ENCODE measurements at places on chromosomes 2 and 18. TPM values are rescaled to one million over a fixed set of nuclear protein-coding genes. Genes with fewer than 3 reads are reported as not detected.

Gene ANO7
- total RNA-seq = 6.9 TPM

Gene HAT1
- total RNA-seq = 74.7 TPM

Gene TMEM200C
- total RNA-seq = 0.10 TPM

Gene LIMS3
- total RNA-seq = 2.6 TPM

Gene MTIF2
- total RNA-seq = 34.1 TPM

Gene TRAPPC8
- total RNA-seq = 35.3 TPM

DNA sequence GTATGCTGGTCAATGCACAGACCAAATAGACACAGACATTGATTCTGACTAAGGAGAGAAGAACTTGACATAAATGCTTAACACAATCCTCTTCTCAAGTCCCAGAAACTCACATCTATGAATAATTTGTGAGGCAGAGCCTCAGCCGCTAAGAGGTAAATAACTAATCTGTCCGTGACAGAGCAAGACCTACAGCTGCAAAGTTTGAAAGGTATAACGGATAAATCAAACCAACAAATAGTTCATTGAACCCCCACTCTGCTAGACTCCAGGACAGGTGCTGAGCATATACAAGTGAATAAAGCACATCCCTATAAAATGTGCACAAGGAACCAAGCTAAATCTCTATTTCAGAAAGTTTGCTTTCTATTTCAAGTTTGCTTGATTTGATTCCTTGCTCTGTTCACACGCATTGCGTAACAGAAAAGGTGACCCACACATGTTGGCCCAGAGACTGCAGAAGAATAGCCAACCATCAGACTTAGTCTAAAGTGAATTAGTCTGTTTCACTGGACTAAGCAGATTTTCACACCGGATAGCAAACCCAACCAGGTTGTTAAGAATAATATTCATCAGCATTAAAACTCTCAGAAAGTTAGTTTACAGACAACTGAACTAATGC lies 51.7 kb downstream of the NCKAP5 start:
- no peak for DNase-seq

GRCh38 chr2:228700638-228701037 lies 519.2 kb upstream of the SPHKAP start:
- no peak for DNase-seq

- no peak for DNase-seq
Observed at GRCh38 chr18:54127759-54128378, 96.6 kb downstream of the MBD2 start.

GRCh38 chr2:217434180-217434975 lies 568.4 kb downstream of the TNS1 start:
- DNase-seq = no peak

- DNase-seq = no peak
Observed at GRCh38 chr2:55875434-55876135, 48.0 kb downstream of the EFEMP1 start.

DNA sequence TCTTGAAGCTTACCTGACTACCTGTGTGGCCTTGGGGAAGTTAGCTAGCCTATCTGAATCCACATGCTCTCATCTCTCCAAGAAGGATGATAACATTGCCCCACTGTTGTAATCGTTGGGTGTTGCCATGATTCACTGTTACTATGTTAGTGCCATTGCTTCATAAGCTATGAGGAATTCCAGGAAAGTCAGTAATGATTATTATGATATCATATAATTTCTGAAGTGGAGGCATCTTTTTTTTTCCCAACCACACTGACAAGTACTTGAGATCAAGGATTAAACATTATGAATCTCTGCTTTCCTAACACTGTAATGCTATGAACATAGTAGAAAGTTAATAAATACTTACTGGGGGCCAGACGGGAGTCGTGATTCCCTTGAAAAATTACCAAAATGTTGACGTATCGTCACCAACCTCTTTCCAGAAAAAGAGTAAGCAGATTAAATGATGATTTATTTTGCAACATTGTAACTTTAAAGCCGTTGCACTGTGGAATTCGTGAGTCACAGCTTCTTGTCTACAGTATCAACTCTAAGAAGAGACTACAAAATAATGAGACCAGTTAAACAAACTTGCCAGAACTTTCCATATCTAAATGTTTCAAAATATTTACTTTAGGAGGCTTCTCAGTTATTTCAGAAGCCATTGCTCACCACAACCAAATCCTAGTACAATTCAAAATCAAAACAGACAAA lies 459.9 kb downstream of the PIK3C3 start:
- no peak for DNase-seq

DNA sequence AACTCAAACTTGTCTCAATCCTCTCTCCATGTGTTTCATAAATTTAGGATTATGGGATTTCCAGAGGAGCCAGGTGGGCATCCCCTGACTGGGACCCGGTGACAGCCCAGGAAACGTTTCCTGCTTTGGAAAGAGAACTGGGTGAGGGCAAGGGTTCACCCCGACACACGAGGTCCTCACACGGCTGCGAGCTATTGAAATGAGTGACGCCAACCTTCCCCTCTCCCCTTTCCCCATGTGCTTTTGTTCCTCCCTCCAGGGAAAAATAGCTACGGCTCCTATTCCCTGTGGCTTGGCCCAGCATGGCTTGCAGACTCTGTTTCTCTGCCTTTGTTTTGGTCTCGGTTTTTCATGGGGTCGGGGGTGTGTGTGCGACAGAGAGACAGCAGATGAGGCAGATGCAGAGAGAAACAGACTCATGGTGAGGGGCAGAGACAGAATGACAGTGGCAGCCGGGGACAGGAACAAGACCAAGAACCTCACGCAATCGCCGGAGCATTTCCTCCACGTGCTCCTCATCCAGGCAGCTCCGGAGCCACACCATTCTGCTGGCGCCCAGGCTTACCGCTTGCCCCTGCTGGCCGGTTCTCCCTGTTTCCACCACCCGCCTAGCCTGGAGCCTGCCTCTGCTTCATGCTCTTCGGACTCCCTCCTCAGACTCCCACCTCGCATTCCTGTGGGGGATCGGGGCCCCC lies 238.5 kb downstream of the DYSF start:
- no peak for DNase-seq

- no peak for DNase-seq
Observed at GRCh38 chr2:23776021-23776420, 150.9 kb downstream of the ATAD2B start.

DNA sequence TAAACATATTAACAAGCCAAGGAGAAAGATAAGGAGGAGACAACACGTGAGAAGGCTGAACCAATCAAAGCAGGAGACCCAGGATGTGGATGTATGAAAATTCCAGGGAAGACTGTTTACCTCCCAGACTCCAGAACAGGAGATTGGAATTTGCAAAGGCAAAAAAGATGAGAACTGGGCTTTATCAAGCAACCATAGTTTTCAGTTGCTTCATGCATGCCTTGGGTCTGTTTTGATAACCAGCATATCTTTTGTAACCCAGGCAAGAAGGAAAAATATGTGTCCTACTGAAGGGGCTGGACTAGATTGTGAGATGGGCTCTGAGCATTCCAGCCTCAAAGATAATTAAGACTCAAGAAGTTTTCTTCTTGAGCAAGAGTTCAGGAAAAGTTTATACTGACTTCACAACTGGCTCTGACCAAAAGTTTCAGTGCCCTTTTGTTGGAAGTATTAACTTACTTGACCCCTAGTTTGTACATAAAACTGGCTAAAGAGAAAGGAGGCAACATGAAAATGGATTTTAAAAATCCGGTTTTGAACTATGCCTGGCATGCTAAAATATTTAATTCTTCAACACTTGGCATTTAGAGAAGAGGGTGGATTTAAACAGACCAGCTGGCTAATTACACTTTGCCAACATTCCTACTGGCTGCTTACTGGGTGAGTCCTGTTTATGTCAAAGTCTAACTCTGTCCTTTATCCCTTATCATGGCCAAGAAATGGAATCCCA lies 79.3 kb upstream of the CD28 start:
- no peak for DNase-seq

DNA sequence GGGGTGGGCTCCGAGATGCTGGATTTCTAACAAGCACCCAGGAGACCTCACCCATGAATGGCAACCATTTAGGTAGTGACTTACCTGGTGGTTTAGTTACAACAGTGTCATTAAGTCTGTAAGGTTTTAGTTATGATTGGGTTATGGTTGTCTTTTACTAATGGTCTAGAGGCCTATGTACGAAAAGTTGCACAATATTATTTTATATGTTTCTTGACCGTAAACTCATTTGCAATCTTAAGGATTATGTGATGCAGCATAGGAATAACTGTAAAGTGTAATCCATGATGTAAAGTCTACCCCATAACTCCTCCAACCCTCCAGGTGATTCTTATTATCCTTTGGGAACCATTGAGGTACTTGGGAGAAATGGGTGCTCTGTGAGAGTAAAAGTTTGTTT lies 155.4 kb upstream of the ZEB2 start:
- no peak for DNase-seq

GRCh38 chr2:54149638-54150441 lies 34.4 kb downstream of the ACYP2 start:
- DNase-seq = no peak

GRCh38 chr2:27954771-27955383 lies 64.3 kb downstream of the BABAM2 start:
- DNase-seq = peak; percentile 97

DNA sequence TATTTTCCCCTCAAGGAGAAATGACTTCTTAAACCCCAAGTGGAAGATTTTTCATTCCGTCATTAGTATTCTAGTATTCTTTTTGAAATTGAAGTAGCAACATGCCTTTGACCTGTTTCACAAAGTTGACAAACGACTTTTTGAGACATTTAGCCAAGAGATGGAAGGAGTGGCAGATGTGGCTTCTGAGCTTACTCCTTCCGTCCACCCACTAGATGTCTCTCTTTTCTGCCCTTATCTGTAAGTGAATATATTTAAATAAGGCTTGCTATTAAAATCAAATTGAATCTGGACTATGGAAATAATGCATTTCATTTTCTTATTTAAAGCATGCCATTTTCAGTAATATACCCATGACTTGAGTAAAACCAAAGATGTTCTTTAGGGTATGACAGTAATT lies 74.1 kb downstream of the ACTR3 start:
- DNase-seq = no peak

- no peak for DNase-seq
Observed at GRCh38 chr2:70161069-70161534, 29.7 kb downstream of the C2orf42 start.

All from Panc1 (cell line).